ENCODE measurements at places on chromosomes 12 and 14. TPM values are rescaled to one million over a fixed set of nuclear protein-coding genes. Genes with fewer than 3 reads are reported as not detected.

SLC25A21 gene
- 0.25 TPM for total RNA-seq

AICDA gene
- total RNA-seq = not detected

KRT71 gene
- 0.25 TPM for total RNA-seq

KRT78 gene
- not detected for total RNA-seq

GNG2 gene
- 286 TPM for total RNA-seq

KLRF2 gene
- total RNA-seq = not detected

BEST3 gene
- 0.25 TPM for total RNA-seq

PLA2G1B gene
- total RNA-seq = 1.2 TPM

EMP1 gene
- 5.2 TPM for total RNA-seq

KRT82 gene
- total RNA-seq = not detected

DAO gene
- not detected for total RNA-seq
